ENCODE measurements at places on chromosomes 7 and 10. TPM values are rescaled to one million over a fixed set of nuclear protein-coding genes. Genes with fewer than 3 reads are reported as not detected.

GSAP gene
- polyA plus RNA-seq: 0.48 TPM

PCLO gene
- polyA plus RNA-seq: 25.5 TPM

LIPF gene
- polyA plus RNA-seq: not detected

SAMD9 gene
- polyA plus RNA-seq: not detected

AQP1 gene
- polyA plus RNA-seq: 3.2 TPM

GIMAP4 gene
- polyA plus RNA-seq: not detected

ANKRD30A gene
- polyA plus RNA-seq: not detected

CDH23 gene
- 8.7 TPM for polyA plus RNA-seq

IKZF1 gene
- polyA plus RNA-seq: 0.24 TPM

MPP7 gene
- polyA plus RNA-seq: 6.1 TPM

DGKI gene
- 15.7 TPM for polyA plus RNA-seq

TRPV5 gene
- 0.52 TPM for polyA plus RNA-seq

NACAD gene
- polyA plus RNA-seq: 8.5 TPM

PLEKHA1 gene
- polyA plus RNA-seq: 87.7 TPM

EBLN1 gene
- polyA plus RNA-seq: not detected

UCMA gene
- not detected for polyA plus RNA-seq

GCK gene
- 7.4 TPM for polyA plus RNA-seq

DLX6 gene
- 58.8 TPM for polyA plus RNA-seq

CYP2E1 gene
- polyA plus RNA-seq: 4.0 TPM

MYOZ1 gene
- polyA plus RNA-seq: 0.61 TPM

CALN1 gene
- 7.8 TPM for polyA plus RNA-seq

TMEM225B gene
- polyA plus RNA-seq: 3.6 TPM

RGR gene
- not detected for polyA plus RNA-seq

NXPH1 gene
- 24.9 TPM for polyA plus RNA-seq

CYP3A5 gene
- polyA plus RNA-seq: not detected

HELLS gene
- 12.3 TPM for polyA plus RNA-seq

NEUROD6 gene
- not detected for polyA plus RNA-seq

CDK1 gene
- 4.5 TPM for polyA plus RNA-seq

CCDC3 gene
- 3.8 TPM for polyA plus RNA-seq

GTF2I gene
- polyA plus RNA-seq: 562 TPM

PILRA gene
- polyA plus RNA-seq: 23.7 TPM

FAM237B gene
- not detected for polyA plus RNA-seq

ARID5B gene
- polyA plus RNA-seq: 0.80 TPM

ATOH7 gene
- polyA plus RNA-seq: 3.0 TPM

MYL7 gene
- polyA plus RNA-seq: not detected

ZNF117 gene
- polyA plus RNA-seq: 112 TPM

SERPINE1 gene
- polyA plus RNA-seq: 0.12 TPM

CYP3A7 gene
- not detected for polyA plus RNA-seq

CPEB3 gene
- 20.0 TPM for polyA plus RNA-seq

STEAP1B gene
- polyA plus RNA-seq: not detected

FAM131B gene
- polyA plus RNA-seq: 45.9 TPM
